ENCODE measurements at places on chromosomes 3 and 15.

DNA sequence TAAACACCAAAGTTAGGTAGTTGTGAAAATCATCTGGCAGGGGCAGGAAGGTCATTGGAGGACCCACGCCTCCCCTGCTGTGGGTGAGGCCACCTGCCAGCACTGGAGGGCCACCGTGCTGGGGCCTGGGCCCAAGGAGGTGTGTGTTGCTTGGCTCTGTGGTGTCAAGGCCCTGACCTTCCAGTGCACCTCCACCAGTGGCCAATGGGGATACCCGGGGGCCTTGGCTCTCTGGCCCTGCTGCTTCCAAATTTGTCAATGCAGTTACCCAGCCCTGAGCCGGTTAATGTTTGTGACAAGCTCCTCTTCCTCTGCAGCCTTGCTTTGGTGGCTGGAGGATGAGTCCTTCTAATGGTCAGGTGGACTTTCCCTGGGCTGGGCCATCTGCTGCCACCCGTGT is 150.2 kb downstream of the KLF13 start:
- DNase-seq, result no peak

DNA sequence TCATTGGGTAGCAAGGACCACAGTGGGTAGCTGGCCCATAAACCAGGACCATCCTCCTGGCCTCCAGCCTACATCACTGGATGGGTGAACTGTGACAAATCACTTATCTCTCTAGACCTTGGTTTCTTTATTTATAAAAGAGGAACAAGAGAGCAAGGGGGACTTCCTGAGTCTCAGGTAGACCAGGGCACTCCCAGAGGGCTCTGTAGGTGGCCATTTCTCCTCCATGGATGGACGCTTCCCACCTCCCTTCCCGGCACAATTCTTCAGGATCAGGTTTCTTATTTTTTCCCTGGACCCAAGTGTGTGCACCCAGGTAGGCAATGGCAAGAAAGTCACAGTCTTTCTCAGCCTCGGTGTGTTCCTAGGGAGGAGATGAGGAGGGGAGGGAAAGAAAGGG is 41.4 kb upstream of the SPATA12 start:
- no peak for DNase-seq

DNA sequence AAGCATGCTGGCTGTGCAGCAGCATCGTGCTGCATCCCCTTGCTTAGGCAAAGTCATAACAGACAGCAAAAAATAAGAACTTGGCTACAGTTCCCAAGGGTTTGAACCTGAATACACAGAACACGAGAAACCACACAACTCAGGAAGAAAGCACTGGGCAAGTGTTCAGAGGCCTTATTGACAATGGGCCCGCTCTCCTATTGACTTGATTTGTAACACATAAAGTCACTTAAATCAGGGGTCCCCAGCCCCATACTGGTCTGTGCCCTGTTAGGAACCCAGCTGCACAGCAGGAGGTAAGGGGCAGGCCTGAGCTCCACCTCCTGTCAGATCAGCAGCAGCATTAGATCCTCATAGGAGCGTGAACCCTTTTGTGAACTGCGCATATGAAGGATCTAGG is 145.1 kb downstream of the LSAMP start:
- DNase-seq, result no peak

DNA sequence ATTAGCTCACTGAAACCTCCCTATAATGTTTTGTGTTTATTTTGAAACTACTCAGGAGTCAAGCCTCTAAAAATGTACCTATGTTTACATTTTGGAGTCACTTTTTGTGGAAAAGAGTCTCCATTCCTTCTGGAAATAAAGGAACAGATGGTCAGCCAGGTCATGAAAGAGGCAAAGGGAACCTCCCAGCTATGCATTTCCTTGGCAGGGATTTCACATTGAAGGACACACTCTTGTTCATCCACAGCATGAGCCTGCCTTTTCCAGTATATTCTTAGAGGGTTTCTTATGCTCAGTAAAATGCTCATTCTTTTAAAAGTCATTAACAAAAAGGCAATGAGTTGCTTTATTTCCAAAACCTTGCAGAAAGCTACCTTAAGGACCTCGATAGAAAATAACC is 20.8 kb downstream of the STAC start:
- DNase-seq, result no peak

DNA sequence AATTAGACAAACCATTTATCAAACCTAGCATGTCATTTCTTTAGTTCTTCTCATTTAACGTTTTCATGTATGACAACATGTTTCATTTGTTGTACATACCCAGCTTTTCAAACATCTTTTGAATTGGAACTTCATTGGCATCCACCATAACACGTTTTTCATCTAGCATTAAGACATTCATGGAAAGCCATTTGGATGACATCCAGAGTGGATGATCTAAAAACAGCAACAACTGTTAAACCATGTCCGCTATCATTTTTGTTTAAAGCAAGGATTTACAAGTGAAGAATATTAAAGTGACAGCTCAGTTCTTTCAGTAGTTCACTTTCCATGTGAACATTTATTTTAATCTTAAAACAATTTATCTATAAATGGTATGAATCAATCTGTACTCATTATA is 14.5 kb downstream of the GATM start:
- no peak for DNase-seq

DNA sequence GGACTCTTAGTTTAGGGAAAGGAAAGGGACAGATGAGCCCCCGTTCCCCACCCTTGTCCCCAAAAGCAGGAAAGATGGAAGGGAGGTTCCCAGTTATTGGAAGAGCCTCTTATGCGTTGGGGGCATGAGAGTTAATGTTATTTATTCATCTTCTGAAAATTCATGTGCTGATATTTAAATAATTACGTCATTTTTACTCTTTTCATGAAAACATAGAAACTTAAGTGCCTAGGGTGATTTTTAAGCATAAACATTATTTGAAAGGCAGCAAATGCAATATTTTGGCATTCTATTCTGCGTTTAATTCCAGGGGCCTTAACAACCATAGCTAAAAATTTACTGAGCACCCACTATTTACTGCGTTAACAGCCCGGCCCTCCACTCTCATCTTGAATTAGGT is 48.7 kb downstream of the GABRG3 start:
- DNase-seq, result no peak

All from activated T-helper 1 cell treated with Interleukin-2 at 50 U/mL for 16 hours (primary cell).